NAMALWA (cell line): ENCODE measurements at places on chromosomes 6 and 20.

DNA sequence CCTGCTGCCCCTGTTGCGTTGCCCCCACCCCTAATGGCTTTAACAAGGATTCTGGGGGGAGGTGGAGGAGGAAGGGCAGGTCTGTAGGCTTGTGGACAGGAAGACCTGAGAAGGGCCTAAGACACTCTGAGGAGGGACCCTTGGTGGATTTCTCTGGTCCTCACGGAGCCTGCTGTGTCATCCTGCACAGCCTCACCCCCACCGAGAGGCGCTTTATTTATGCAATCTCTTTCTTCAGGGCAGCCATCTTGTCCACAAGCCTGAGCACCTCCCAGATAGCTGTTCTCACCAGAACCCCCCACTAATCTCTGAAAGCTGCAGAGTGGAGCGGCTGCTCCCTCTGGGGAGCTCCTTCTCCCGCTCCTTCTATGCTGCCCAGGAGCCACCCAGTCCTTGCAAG lies 59.3 kb upstream of the MLN start:
- no peak for DNase-seq

GRCh38 chr6:24099181-24099580 lies 26.8 kb upstream of the NRSN1 start:
- DNase-seq = no peak

DNA sequence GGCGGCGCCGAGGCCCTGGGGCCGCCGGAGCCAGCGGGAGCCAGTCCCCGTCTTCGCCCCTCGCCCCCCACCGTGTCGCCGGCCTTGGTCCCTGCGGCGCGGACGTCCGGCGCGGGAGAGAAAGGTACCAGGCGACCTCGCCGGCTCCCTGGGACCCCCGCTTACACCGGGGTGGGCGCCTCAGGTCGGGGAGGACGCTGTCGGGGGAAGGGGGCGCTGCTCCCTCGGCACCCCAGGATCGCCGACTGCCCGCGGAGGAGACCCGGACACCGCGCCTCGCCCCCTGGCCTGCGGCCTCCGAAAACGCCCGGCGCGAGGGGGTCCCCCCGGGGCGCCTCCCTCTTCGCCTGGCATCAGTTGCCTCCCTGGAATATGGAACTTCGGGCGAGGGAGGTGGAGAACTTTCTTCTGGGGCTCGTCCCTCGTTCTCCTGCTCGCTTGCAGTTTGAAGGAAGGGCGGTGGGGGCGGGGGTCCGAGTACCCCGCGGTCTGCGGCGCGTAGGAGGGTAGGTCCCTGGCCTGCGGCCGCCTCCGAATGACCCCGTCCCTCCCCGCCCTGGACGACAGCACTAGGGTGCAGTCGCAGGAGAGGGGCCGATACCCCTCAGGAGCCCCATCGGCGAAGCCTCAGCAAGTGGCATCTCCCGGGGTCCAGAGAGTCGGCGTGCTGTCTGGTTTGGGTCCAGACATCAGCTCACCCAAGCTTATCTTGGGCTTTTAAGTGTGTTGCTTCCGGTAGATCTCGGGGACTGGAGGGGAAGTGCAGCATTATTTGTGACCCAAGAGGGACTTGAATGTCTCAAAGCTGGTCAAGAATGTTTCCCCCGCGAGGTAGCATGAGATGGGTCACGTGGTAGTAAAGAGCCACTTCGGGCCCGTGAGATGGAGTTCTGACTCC lies 549 bp downstream of the ANKRD6 start:
- peak; percentile 25 for DNase-seq

GRCh38 chr20:25389401-25389857 lies 1.2 kb downstream of the ABHD12 start:
- no peak for DNase-seq

DNA sequence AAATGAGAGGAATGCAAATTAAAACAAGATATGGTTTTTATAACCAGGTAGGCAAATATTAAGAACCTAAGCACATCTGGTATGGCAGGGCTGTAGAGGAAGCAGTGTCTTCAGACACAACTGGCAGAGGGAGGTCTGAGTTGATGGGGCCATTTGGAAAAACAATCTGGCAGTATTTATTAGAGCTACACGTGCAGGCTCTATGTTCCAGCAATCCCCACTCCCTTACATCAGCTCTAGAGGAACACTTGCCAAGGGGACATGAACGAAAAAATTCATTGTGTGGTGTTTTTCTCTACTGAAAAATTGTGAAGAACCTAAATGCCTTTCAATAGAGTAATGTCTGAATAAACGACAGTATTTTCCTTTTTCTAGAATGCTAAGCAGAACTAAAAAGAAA lies 111.6 kb upstream of the EDN1 start:
- DNase-seq = no peak

DNA sequence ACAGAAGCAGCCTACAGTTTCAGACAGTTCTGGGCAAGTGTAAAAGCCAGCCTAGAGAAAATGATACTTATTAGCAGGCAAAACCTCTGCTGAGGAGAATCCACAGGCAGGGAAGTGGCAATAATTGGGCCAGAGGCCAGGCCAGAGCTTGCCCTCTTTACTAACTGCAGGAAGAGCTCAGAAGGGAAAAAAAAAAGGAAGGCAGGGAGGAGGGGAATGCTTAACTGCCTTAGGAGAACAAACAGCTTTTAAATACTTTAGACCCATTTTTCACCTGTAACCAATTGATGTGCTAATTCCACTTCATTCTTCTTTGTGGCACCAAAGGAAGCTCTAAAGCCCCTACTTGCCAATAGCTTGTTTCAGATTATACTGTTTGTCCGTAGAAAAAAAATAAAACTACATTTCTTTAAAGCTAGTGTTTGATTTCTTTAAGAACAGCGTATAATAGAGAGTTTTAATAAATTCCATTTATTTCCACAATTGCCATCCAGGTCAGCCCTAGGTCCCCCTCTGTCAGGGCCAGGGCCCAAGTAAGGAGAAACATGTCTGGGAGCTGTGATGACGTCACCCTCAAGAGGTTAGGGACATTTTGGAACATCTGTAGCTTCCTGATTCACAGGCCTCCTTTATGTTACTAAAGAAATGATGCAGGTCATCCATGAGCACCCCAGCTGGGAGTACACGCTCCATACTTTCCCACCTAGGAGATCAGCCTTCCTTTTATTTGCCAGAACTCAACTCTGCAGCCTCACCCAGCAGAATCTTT lies 384.3 kb downstream of the CDC5L start:
- DNase-seq = no peak

- DNase-seq = no peak
Observed at GRCh38 chr6:144195671-144196270, 45.5 kb downstream of the STX11 start.

GRCh38 chr6:45654673-45655072 lies 276.9 kb upstream of the SUPT3H start:
- DNase-seq = no peak

DNA sequence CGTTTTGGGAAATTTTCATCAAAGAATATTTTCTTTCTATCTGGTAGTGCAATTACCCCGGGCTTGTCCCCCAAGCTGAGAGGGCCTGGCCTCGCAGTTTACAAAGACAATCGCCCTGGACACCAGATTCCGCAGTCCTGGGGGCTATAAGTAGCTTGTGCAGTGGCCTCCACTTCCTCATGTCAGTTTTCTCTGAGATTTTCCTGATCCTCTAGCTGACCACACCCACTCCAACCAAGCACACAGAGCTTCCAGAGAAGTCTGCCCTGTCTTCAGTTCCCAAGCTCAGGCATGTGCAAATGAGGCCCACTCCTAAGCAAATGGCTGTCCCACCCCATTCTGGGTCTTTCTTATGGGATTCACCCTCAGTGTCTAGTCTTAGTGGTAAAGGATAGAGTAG lies 245.3 kb downstream of the MAFB start:
- no peak for DNase-seq

DNA sequence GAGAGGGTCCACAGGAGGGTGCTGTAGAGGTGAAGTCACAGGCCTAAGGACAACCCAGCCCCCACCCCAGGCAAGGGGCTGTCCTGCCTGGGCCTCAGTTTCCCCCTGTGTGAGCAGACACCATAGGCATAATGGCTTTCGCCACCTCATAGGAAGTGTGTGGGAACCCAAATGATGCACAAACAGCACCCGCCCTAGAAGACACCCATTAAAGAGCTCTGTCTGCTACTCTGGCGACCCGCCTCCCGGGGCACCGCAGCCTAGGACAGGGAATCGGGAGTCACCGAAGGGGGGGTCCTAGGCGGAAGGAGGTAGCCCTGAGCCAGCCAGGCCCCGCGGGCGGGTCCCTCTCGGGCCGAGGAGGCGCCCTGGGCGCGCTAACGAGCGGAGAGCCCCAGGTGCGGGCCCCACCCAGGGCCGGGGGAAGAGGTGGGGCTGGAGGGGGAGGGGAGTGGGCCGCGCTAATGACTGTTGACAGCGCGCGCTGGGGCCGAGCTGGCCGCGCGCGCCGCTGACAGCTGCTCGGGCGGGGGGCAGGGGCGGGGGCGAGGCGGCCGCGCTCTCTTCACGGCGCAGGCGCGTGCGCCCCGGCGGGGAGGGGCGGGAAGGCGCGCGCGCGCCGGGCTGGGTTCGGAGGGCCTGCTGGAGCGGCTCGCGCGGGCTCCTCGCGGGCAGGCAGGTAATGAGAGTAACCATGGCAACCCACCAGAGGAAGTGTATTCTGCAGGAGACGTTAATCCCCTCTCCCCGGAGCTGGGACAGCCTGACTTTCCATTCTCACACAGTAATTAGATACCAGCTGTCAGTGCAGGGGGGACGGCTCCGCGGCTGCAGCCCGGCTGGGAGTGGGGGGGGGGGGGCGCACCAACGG lies 48.9 kb downstream of the NOL4L start:
- DNase-seq = peak; percentile 75

DNA sequence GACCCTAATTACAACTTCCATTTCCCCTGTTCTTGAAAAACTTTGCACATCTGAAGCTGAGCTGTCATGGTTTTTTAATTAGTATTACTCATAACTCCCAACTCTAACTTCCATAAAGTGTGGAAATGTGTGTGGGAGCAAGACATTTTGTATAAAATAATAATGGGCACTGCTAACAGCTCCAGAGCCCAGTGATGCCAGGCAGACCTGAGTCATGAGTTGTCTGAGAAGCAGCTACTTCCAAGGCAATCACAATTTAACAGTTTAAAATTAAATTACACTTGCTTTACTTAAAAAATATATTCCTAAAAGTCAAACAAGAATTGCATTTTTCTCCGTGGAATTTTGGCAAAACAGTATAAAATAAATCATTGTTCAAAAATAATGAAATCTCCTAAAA lies 6.4 kb downstream of the SLC2A12 start:
- DNase-seq = no peak

DNA sequence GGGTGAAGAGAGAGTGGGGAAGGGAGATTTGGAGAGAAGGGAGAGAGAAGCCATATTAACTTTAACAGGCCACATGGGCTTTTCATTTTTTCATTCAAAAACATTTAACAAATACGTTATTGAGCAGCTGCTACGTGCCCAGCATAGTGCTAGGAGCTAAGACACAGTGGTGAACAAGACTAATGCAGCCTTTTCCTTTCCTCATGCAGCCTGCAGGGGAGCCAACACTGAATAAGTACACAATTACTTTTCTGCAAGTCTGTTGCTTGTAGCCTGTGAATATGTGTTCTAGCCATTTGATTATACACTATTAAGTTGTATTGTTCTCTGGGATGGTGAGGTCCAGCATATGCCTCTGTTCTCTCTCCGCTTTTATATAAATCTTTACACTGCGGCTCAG lies 1.9 kb upstream of the BLOC1S5 start:
- DNase-seq = peak; percentile 42

DNA sequence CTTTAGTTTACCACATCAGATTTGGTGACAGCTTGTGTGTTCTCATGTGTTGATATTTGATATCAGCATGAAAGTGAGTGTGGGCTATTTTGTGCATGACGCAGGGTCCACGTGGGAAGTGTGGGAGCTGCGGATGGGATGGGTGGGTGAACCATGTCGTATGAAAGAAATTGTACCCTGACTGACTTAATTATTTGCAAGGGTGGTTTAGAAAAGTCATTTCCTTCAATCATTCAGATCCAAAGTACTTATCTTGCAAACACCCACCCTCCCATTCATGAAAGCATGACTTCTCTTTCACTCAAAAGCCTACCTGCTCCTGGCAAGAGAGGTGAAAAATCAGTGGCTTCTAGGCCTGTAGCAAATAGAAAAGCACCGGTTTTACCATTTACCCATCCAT lies 91.8 kb upstream of the BACH2 start:
- no peak for DNase-seq

GRCh38 chr20:8020314-8021079 lies 936 bp upstream of the TMX4 start:
- peak; percentile 88 for DNase-seq

- no peak for DNase-seq
Observed at GRCh38 chr6:154537511-154538325, 27.2 kb upstream of the CNKSR3 start.
